ENCODE measurements at places on chromosomes 5 and 9. TPM values are rescaled to one million over a fixed set of nuclear protein-coding genes. Genes with fewer than 3 reads are reported as not detected.

- no peak for DNase-seq
These were observed 94.5 kb downstream of the OSMR start for GRCh38 chr5:38940230-38940858.

MUSK gene
- not detected for total RNA-seq

ENTPD2 gene
- 3.4 TPM for total RNA-seq

SLC4A9 gene
- 0.35 TPM for total RNA-seq
